ENCODE measurements at places on chromosomes 6 and 20.

- no peak for DNase-seq
Measured at GRCh38 chr6:109121411-109121810, 26.1 kb downstream of the CEP57L1 start.

DNA sequence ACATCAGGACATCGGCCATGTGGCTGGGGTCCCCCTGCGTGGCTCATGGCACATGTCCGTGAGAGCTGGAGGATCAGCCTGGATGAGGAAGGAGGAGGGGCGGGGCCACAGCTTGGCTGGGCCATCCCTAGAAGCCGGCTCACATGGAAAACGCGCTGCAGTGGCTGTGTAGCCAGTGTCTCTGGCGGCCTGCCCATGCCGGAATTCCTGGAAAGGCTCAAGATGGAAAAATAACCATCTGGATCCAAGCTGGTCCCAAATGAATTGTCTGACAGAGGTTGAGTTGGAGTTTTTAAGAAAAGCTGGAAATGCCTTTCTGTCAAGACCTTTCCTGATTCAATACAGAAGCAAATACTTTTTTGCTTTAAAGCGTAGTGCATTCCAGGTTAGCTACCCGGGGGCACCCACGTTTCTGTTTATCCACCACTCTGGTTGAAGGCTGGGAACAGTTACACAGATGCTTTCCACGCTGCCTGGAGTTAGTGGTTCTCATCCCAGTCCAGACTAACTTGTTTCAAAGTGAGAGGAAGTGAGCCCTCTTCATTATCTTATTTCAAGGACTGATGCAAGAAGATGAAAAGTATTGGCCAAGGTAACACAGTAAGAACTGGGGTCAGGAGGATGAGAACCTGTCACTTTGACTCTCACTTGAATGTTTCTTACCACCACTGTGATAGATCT lies 99.0 kb downstream of the GMPR start:
- DNase-seq, result peak; percentile 34

- no peak for DNase-seq
Measured at GRCh38 chr6:47278545-47278944, 31.2 kb downstream of the TNFRSF21 start.

DNA sequence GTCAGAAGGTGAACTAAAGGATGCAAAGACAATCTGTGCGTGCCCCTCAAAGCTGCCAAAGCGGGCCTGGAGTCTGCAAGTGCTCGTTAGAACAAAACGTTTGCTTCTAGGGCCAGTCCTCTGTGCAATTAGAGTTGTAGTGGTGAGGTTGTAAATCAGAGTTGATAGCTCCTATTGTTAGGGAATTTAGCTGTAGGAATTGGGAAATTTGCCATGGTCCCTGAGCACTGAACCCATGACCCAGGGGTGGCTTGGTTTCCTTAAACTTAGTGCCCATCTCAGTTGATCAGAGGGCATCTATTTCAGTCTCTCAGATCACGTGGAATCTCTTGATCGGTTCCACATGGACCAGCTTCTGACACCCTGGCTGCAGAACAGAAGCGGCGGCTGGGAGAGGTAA lies 18.8 kb upstream of the RPS6KA2 start:
- no peak for DNase-seq

GRCh38 chr20:45066372-45066771 lies 34.6 kb downstream of the KCNS1 start:
- DNase-seq, result no peak

DNA sequence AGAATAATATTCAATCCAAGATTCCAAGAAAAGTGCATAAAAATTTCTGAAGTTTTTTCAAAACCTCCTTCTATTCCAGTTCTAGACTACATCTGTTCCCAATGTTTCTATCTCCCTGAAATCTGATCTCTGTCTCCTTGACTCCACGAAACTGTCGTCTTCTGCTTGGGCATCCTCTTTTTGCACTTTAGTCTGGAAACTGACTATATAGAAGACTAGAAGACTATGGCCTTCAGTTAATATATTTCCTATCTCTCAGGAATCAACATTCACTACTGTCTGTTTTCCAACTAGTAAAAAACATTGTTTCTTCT lies 745.4 kb upstream of the ADGRB3 start:
- DNase-seq, result no peak

GRCh38 chr20:3461911-3462677 lies 8.7 kb upstream of the ATRN start:
- DNase-seq, result no peak

GRCh38 chr6:54074578-54075195 lies 36.6 kb upstream of the MLIP start:
- DNase-seq, result no peak

DNA sequence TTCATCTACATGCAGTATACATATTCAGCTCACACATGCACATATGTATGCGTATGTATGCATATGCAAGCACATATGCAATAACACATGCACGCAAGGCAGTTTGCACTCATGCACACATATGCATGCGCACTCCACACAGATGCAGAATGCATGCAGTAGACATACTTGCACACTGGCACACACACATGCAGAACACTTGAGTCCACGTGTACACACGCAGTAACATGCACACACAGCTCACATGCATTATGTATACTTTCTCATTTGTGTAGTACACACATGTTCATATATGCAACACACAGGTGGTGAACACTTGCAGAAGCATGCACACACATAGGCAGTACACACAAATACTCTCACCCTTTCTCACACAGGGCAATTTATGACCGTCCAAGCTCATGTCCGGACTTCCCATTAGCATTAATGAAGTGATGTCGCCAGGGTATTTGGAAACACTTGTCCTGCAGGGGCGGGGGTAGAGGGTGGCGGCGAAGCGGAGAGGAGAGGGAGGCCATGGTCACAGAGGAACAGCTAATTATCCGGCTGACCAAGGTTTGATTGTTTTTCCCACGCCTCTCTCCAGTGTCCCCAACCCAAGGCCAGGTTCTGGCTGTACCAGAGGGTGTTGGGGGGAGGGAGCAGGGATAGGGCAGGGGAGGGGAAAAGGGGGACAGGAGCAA lies 91.3 kb downstream of the VEGFA start:
- DNase-seq, result no peak

DNA sequence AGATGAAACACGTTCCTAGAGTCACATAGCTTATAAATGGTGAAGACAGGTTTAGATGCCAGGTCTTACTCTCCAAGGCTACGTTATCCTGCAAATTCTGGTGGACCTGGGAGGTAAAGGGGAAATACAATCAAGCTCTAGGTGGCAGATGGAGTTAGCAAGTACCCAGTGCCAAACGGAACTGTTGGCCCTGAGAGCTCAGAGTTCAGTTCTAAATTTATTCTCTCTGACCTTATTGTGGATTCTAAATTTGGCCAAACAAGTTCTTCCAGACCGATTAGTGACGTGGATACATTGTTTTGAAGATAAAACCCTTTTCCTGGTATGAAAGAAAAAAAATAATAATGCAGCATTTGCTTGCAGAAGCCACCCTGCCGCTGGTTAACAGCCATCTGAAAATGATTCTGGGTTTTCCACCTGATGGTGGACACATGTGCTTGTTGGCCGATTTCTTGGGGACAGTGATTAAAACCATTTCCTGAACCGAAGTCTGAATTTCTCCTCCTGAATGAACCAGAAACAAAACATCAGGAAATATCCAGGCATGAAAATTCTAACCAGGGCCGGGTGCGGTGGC lies 32.5 kb downstream of the RIPOR3 start:
- no peak for DNase-seq

DNA sequence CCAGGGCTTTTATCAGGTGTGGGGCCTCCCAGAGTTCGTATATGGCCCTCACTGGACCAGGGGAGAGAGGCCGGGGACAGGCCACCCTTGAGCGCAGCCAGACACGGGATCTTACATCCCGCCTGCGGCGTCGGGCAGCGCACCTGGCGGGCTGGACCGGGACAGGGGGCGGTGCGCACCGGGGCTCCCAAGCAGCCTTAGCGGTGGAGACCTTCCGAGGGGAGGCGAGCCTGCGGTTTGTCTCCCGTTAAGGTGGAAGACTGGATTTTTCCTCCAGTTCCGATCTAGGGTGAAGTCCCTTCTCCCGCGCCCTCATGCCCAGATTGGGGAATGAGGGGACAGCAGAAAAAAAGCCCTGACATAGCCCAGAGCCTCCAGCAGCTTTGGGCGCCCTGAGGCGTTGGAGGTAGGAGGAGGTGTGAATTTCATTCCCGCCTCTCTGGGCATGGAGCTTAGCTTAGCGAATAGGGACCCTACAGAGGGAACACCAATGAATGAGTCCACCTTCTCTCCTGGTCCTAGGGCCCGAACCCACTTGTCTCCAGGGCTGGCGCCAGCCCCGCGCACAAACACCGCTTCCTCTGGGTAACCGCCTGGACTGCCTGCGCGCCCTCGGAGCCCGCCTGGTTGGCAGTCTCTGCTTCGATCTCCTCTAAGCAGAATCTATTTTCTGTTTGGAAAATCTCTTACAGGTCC lies 6.7 kb upstream of the LAMP5 start:
- peak; percentile 51 for DNase-seq

- DNase-seq, result peak; percentile 41
Measured at GRCh38 chr6:43723737-43724295, 36.2 kb upstream of the MRPS18A start.

- no peak for DNase-seq
Measured at GRCh38 chr20:34883087-34883688, 6.8 kb downstream of the ACSS2 start.

- DNase-seq, result no peak
Measured at GRCh38 chr6:169719117-169719516, 5.2 kb downstream of the PHF10 start.

DNA sequence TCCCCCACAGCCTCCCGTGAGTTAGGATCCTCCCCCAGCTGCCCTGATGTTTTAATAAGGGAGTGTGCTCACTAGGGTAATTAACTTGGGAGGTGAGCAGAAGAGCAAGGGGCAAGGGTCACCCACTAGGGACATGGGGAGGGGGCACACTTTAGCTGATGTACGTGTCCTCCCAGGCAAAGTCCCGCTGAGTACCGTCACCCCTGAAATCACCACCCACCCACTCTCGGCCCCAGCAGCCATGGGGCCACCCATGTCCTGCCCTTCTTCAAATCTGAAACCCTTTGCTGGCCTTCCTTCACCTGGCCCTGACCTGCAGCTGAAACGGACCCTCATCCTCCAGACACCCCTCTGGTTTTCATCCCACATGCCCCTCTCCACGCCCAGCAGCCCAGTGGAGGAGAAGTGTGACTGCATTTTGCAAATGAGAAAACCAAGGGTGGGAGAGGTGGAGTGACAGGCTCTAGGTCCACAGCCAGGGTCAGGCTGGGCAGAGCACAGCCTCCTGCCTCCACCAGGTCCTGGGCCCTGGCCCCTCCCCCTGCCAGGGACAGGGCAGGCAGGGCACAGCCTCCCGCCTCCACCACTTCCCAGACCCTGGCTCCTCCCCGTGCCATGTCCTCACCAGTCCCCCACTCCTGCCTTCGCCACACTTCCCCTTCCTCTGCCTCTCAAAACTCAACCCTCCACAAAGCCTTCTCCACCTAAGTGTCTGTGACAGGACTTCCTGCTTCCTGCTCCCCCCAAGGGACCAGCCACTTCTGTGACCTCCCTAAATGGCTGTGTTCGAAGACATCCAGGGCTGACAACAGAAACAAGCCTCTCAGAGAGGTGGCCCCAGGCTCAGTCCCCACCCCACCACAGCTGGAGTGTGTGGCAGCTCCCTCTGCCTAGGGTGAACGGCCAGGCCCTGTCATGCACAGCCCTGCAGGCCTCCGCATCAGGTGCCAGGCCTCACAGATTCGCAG lies 15.1 kb downstream of the ACSS1 start:
- DNase-seq, result no peak

DNA sequence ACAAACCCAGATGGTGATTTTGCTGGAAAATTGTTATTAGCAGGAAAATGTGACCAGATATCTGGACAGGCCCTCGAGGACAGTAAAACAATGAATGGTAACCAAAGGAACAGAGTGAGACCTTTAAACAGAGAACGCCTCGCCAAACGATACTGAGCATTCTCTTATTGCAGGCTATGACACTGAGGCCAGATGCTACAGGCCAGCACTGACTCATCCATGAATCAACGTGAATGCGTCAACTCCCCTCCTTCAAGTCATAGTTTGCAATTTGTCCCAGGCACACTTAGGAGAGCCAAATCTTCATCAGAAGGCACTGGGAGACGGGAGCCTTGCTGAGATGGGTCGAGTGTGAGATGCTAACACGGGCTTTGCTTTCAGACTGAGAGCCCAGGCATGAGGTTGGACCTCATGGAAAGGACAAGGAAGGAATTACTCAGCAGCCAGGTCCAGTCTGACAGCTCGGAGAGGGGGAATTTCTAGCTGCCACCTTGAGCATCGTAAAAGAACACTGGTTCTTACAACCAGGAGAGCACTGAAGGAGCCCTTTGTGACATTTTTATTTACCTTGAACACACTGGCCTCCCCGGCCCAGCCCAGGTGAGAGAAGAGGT lies 60.7 kb downstream of the BMP7 start:
- DNase-seq, result no peak

DNA sequence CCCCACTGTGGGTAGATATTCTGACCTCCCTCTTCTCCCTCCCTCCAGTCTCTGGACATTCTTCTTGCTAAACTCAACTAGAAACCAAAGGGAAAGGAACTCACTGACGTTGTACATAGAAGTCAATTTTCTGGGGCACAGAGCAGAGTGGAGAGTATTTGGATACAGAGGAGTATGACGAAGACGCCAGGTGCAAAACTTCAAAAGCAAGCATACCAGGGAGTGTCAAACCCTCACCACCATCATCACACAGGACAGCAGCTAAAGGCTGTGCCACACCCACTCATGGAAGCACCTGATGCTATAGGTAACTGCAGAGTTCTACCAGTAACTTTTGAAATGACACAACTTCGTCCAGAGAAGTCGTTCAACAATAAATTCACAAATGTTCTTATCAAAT lies 64.8 kb downstream of the FYN start:
- no peak for DNase-seq

GRCh38 chr20:916825-917224 lies 691 bp upstream of the ANGPT4 start:
- no peak for DNase-seq

Measured in right kidney (tissue), 9 donors.